ENCODE measurements at places on chromosomes 7 and 10.

- DNase-seq = no peak
Observed at GRCh38 chr10:77629775-77630506, 7.7 kb downstream of the KCNMA1 start.

DNA sequence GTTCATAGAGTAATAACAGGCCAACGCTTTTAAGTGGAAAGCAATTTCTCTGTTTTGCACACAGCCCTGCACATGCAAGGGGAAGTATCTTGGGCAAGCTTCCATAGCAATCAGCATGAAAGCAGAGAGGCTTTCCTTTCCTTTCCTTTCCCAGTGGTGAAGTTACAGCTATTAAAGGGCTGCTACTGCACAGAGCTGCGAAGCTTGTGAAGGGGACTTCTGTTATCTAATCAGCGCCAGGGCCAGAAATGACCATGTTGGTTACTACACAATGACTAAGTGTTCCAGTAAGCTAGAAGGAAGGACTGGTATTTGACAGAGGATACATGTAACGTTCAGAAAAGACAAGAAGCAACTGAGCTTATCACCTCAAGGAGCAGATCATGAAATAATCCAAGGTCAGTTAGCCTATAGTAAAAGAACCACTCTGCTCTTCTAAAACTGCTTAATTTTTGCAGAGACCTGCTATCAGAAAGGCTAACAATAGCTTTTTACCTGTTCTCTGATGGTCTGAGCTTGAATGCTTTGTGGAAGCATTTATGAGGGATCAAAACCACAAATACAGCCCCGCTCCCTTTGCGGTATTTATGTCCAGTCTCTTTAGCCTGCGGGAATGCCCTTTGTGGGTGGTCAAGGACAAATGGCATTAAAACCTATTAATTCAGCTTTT lies 45.9 kb downstream of the SGMS1 start:
- no peak for DNase-seq

- no peak for DNase-seq
Observed at GRCh38 chr10:97922022-97922758, 72.5 kb downstream of the GOLGA7B start.

GRCh38 chr10:91198781-91199180 lies 21.7 kb upstream of the PCGF5 start:
- DNase-seq = no peak

- DNase-seq = no peak
Observed at GRCh38 chr7:134016223-134016941, 110.8 kb upstream of the LRGUK start.

DNA sequence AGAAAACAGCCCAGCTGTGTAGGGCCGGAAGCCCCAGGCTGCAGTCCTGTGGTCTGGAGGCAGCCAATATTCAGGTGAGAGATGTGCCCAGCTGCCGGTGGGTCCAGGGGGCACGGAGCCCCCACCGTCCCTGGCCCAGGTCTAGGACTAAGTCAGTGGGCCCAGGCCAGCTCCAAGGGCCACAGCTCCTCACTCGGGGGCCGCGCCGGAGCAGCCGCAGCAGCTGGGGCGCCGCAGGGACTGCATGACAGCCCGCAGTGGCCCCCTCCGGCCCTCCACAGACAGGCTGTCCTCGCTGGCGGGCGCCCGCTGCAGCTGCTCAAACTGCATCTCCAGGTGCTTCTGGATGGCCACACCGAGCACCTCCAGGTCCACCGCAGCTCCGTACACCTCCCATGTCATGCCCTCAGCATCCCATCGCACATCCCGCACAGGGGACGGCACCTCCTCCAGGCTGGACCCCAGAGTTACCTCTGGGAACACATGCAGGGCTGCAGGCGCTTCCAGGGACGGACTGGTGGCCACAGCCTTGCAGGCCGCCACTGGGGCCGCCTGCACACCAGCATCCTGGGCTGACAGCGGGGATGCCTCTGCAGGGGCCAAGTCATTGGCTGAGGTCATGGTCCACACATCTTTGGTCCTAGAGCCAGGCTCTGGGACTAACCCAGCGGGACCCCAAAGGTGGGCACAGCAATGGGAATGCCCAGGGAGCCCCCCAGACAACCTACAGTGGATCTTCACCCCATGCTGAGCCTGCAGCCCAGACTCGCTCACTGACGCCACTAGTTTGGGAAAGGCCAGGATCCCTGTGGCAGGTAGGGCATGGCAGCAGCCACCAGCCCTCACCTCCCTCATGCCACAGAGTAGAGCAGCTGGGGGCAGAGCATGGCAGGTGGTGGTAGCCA lies 7.0 kb downstream of the GPRIN2 start:
- DNase-seq = peak; percentile 25

- no peak for DNase-seq
Observed at GRCh38 chr10:36349445-36350078, 707.5 kb upstream of the FZD8 start.

GRCh38 chr7:139360210-139360947 lies 685 bp downstream of the LUC7L2 start:
- peak; percentile 73 for DNase-seq

- no peak for DNase-seq
Observed at GRCh38 chr7:153682628-153683027, 369.6 kb upstream of the DPP6 start.

- no peak for DNase-seq
Observed at GRCh38 chr7:95577137-95577536, 19.2 kb downstream of the PDK4 start.

- DNase-seq = no peak
Observed at GRCh38 chr10:31194986-31195385, 124.0 kb upstream of the ZEB1 start.

DNA sequence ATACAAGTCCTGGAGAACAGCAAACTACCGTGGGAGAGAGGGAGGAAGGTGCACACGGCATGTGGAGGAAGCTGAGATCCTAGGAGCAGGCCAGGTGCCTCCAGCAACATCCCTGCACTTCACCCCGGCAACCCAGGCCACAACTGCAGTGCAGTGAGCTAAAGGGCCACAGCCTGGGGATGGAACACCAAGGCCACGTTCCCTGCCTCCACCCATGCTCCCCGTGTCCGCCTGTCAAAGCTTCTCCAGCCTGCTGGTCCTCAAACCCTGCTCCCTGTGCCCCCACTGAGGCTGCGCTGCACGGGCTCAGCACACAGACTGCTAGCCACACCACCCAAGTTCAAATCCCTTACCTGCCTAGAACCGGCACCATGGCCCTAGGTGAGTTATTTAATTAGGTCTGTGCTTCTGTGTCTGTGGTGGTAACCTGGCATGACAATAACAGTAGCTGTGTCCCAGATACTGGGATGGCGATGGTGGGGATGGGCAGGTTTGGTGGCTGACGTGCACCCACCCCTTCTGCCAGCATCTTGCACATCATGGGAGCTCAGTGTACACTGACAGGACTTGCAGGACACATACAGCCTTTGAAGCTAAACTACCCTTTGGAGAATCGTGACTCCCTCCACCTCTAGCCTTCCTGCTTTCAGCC lies 85.5 kb downstream of the FAM53B start:
- DNase-seq = no peak

GRCh38 chr7:12090757-12091221 lies 120.3 kb upstream of the TMEM106B start:
- no peak for DNase-seq

- no peak for DNase-seq
Observed at GRCh38 chr7:32094516-32094915, 24.3 kb upstream of the PDE1C start.

DNA sequence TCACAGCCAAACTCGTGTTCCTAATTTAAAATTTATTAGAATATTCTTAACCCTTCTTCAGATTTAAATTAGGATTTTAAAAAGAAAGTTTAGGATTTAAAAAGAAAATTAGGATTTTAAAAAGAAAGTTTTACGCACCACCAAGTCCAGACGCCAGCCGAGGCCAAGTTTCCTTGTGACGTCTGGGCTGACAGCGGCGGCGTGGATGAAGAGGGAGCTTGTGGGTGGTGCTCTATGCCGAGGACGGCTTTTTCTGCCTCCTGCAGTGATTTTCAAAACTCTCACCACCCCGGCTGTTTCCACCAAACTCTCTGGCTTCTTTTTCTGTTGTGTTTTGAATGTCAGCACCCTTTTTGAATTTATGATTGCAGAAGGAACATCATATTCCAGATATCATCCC lies 252.9 kb downstream of the DNAJB6 start:
- DNase-seq = no peak

DNA sequence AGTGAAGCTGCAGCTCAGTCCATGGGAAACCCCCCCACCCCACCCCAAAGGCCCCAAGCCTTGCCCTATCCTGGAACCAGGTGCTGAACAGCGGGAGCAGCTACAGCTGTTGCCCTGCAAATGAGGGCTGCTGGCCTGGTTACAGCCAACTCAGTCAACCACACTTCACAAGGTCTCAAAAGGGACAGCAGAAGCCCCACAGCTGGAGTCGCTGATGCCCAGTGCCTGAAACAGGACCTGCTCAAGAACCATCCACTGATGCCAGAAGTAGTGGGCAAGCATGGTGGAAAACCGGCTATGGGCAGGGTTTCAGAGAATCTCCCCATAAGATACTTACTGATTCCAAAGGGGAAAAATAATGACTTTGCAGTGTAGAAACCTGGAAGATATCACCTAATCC lies 110.3 kb downstream of the SLC37A3 start:
- DNase-seq = no peak

- no peak for DNase-seq
Observed at GRCh38 chr7:30815951-30816644, 44.9 kb downstream of the MINDY4 start.

DNA sequence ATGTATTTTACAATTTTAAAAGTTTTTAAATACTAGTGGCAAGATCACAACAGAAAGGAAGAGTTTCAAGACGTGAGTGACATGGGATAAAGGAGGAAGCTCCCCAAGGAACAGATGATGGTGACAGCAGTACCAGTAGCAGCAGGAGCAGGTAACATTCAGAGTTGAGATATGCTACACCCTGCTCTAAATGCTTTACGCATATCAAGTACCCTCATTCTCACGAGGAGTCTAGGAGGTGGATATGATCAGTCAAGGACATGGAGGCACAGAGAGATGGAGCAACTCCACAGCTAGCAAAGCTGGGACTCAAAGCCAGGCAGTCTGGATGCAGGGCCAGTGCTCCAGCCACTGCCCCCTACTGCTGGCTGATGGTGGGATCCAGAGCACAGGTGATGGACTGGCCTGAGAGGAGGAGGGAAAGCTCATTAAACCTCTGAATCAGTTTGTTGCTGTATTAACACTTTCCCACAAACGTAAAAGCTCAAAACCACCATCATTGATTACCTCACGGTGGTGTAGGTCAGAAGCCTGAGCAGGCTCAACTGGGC lies 17.5 kb downstream of the RP9 start:
- DNase-seq = no peak

GRCh38 chr7:130639388-130639787 lies 29.2 kb downstream of the COPG2 start:
- no peak for DNase-seq

GRCh38 chr7:925601-926000 lies 28.9 kb downstream of the ADAP1 start:
- DNase-seq = no peak

DNA sequence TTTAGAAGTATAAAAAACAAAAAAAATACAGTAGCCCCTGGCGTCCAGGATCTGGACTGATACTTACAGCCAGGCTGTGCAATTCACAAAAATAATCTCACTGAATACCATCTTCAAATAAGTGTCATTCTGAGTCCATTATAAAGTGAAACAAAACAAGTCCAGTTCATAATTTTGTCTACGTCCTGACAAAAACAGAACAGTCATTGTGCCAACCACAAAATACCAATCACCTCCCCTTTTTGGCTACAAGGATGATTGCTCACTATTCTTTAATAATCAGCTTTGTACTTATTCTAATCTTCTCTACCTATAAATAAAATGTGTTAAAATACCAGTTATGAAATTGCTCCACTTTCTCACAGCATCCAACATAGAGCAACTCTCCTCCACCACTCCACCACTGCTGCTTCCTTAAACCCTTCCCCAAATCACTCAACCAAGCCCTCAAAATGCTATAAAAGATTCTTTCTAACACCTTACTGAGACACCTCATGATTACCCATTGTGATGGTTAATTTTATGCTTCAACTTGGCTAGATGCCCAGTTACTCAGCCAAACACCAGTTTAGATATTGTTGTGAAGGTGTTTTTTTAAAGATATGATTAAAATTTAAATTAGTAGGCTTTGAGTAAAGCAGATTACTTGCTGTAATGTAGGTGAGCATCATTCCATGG lies 479.8 kb upstream of the SEMA3A start:
- DNase-seq = no peak

- DNase-seq = no peak
Observed at GRCh38 chr10:110209454-110209925, 2.1 kb downstream of the MXI1 start.

GRCh38 chr10:4241724-4242345 lies 456.8 kb upstream of the KLF6 start:
- DNase-seq = no peak

GRCh38 chr7:35530124-35531109 lies 164.5 kb downstream of the HERPUD2 start:
- DNase-seq = no peak

- DNase-seq = no peak
Observed at GRCh38 chr7:148276314-148277041, 314.1 kb upstream of the C7orf33 start.

DNA sequence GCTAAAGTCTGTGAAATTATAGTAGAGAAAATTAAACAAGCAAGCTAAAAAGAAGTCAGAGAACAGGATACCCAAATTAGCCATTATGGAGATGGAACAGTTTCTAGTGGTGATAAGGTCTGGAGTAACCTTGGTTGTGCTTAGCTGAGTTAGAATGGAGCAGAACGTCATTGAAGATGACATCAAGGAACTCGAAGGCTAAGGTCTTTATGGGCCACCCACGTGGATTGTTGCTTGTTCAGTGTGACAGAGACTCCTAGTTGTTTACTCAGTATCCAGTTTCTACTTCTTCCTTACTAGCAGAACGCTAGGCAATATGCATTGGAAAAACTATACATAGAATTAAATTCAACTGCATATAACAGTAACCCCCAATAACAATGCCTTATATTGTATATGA lies 39.7 kb downstream of the AHCYL2 start:
- DNase-seq = no peak

- no peak for DNase-seq
Observed at GRCh38 chr10:1214071-1214675, 158.0 kb downstream of the WDR37 start.

DNA sequence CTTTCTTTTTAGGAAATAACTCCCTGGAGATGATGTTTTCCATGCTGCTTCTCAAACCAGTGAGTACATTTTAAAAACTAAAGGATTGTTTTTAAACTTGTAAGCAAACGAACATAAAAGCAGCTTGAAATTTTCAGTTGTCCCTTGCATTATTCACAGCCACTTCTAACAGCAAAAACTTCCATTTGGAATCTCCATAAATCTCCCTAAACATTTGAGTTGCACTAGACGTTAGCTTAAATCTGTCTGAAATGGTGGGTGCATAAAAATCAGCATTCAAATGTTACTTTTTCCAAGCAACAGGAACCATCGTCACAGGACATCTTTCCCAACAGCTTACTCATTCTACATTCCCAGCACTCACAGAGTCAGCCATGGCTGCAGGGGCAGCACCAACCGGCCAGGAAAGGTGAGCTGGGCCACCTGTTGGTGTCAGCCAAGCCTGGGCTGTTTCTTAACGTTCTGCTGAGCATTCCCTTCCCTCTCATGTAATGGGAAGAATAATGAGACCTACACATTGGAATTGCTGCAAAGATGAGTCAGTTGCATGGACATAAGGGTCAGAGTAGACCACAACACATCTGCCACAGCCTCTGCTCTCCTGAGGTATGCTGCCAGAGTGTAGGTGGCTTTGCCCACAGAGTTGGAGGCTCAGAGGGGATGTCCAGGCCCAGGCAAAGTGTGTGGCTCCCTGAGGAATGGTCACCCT lies 163.2 kb downstream of the TNS3 start:
- DNase-seq = no peak

- DNase-seq = no peak
Observed at GRCh38 chr7:51702673-51703072, 386.1 kb upstream of the COBL start.

All from GM12891 (cell line).